ENCODE measurements at places on chromosomes 1 and 21.

GRCh38 chr1:9438431-9439073 is 100.7 kb upstream of the SLC25A33 start:
- H3K27ac ChIP-seq, result no peak overlapping the region
- H3K4me3 ChIP-seq, result no peak overlapping the region
- no peaks in the 10 kb centered on the region for H3K27me3 ChIP-seq
- DNase-seq, result no peak
- H3K36me3 ChIP-seq, result no peaks in the 10 kb centered on the region
- no peaks in the 10 kb centered on the region for H3K4me1 ChIP-seq

- no peaks in the 10 kb centered on the region for H3K36me3 ChIP-seq
- peak overlapping the region; percentile 87 for H3K27ac ChIP-seq
- H3K27me3 ChIP-seq, result no peaks in the 10 kb centered on the region
- peaks cover 21% of the 10 kb centered on the region for H3K4me1 ChIP-seq
Measured at GRCh38 chr1:154627257-154628120, 19.5 kb upstream of the ADAR start.

GRCh38 chr1:8625981-8626898 is 191.2 kb downstream of the RERE start:
- no peaks in the 10 kb centered on the region for H3K27me3 ChIP-seq
- DNase-seq, result peak; percentile 56
- H3K36me3 ChIP-seq, result no peaks in the 10 kb centered on the region
- H3K4me3 ChIP-seq, result no peak overlapping the region

DNA sequence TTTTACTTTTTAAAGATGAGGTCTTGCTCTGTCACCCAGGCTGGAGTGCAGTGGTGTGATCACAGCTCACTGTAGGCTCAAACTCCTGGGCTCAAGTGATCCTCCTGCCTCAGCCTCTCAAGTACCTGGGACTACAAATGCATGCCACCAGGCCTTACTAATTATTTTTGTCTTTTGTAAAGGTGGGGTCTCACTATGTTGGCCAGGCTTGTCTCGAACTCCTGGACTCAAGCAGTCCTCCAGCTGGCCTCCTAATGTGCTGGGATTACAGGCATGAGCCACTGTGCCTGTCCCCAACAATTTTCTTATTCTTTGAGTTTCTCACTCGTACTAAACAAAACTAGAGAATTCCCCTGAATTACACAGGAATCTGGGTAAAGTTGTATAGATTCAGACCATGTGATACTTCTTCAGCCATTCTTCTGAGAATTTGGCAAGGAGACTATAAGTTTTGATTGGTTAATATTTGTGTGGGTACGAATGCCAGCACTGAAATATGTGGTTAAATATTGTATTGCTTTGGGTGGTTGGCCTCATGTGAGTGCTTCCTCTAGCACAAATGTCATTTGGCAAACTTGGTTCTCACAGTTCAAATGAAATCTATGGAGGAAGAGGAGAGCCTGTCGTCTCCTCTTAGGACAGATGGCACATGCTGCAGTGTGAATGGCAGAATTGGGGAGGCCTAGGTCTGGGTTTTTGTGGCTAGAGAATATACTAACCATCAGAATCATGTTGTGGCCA is 104.9 kb downstream of the RUNX1 start:
- H3K4me1 ChIP-seq, result peaks cover 19% of the 10 kb centered on the region
- DNase-seq, result no peak
- H3K27ac ChIP-seq, result peak overlapping the region; percentile 67

- H3K27me3 ChIP-seq, result no peaks in the 10 kb centered on the region
- H3K27ac ChIP-seq, result no peak overlapping the region
- H3K4me3 ChIP-seq, result no peak overlapping the region
- no peaks in the 10 kb centered on the region for H3K36me3 ChIP-seq
- H3K4me1 ChIP-seq, result no peaks in the 10 kb centered on the region
- no peak for DNase-seq
Measured at GRCh38 chr1:197285526-197286205, 17.6 kb downstream of the CRB1 start.

DNA sequence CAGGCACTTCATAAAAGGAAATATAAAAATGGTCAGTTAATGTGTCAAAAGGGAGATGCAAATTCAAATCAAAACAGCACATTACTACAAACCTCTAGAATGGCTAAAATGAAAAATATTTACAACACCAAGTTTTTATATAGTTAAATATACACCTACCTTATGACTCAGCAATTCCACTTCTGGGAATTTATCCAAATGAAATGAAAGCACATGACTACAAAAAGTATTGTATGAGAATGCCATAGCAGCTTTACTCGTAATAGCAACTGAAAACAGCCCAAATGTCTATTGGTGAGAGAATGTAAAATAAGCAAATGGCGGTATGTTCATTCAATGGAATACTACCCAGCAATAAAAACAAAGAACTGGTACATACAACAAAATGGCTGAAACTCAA is 175.8 kb upstream of the SPAG17 start:
- DNase-seq, result no peak
- H3K27me3 ChIP-seq, result no peaks in the 10 kb centered on the region
- H3K4me3 ChIP-seq, result no peak overlapping the region
- H3K4me1 ChIP-seq, result no peaks in the 10 kb centered on the region
